ENCODE measurements at places on chromosomes 13 and 19.
A peak's percentile ranks its signal among the peaks of the same experiment; 100 is the strongest.

DNA sequence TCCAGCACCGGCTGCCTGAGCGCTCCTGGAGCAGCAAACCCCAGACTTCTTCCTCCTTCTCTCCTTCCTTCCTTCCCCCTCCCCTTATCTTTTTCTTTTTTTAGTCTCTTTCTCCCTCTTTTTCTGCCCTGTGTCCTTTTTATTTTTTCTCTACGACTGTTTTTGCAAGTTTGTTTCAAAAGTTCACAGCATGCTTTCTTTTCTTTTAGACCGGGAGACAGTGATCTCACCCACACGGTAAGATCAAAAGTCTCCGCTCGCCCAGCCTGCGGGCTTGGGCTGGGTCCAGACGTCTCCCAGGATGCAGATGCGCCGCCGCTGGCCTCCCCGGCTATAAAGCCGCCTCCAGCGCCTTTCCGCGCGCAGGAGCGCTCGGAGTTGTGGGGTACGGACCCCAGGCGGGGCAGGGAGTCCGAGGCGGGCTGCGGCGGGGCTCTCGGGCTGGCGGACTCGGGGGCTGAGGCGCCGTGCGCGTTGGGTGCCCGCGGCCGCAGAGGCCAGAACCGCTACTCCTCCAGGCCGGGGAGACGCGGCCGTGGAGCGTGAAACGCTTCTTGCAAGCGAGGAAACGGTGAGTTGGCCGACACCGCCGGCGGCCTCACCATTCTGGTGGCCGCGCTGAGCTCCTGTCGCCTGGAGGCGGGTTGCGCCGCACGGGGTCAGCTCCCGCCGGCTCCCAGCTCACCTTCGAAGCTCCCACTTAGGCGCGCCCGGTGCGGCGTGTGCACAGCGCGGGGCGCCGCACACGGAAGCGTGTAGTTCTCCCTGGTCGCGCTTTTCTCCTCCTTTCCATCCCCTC is 2.0 kb upstream of the TSHZ3 start:
- no peak for DNase-seq

DNA sequence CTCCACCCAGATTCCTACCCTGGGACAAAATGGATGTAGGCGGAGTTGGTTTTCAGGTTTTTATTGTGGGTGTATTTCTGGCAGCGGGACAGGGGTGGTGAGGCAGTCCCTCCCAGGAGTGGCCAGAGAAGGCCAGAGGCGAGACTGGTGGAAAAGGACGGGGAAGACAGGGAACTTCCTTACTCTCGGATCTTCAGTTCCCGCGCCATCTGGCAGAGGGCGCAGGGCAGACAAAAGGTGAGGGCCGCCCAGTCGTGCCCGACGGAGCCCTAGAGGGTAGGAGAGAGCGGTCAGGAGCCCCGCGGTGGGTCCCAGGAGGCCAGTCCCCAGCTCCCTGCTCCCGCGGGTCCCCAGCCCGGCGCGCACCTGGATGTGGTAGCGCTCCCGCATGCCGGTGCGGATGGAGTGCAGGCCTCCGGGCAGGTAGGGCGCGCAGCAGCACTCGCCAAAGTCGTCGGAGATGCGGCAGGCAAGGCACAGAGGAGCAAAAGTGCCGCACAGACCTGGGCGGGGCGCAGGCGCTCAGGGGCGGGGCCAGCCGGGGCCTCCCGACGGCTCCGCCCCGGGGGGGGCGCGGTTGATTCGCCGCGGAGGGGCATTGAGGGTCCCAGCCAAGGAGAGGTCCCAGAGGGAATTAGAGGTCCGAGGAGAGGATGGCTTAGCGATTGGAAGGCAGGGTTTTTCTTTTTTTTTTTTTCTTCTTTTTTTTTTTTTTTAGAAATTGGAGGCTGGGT is 3.0 kb downstream of the CNFN start:
- DNase-seq, result peak; percentile 19

DNA sequence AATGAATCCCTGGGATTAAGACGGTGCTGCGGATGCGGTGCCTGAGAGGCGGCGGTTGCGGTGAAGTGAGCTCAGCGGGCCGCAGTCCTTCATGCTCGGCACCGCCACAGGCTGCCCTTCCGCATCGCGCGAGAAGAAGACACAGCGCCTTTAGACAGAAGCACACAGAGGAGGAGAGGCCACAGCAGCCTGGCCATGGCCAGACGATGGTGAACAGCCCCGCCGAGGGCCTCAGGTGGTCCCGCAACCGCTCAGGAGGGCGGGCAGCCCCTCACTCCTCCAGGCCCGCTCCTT is 459.2 kb downstream of the MYO16 start:
- no peak for DNase-seq

GRCh38 chr19:30718707-30719106 is 346.5 kb downstream of the ZNF536 start:
- DNase-seq, result no peak

DNA sequence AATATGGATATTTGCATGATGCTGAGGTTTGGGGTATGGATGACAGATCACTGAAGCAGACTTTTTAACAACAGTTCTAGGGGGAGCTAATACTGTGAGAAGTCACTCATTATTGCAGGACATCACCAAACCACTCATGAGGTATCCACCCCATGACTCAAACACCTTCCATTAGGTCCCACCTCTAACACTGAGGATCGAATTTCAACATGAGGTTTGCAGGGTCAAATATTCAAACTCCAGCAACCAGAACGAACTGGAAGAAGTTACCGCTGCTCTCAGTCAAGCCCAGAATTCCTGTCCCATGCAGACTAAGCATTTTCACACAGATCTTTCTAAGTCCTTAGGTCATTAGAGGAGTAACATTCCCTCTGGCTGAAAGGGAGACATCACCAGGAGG is 758.9 kb downstream of the UQCRFS1 start:
- DNase-seq, result no peak

GRCh38 chr19:16376649-16377048 is 52.0 kb downstream of the KLF2 start:
- no peak for DNase-seq

DNA sequence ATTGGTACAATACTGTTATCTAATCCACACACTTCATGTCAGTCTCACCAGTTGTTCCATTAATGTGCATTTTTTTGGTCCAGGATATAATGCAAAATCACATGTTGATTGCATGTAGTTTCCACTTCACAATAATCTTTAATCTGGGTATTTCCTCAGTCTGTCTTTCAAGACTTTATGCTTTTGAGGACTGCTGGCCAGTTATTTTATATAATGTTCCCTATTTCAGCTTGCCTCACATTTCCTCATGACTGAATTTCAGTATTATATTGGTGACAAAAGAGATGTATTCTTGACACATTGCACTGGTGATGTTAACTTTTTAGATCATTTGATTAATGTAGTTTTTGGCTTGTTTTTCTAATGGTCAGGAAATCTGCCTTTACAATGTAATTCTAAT is 368.3 kb downstream of the IRS2 start:
- no peak for DNase-seq
